ENCODE measurements at places on chromosomes 6 and 20.

DNA sequence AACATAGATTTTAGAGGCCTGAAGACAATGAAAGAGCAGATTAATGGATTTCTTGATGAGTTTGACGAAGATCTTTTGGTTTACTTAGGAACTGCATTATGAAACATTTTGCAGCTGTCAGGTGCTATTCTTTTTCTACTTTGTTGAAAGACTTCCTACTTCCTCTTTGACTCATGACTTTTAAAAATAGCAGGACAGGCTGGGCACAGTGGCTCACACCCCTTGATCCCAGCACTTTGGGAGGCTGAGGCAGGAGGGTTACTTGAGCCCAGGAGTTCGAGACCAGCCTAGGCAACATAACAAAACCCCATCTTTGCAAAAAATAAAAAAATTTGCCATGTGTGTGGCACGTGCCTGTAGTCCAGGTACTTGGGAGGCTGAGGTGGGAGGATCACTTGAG is 52.0 kb downstream of the ITCH start:
- no peak for DNase-seq

DNA sequence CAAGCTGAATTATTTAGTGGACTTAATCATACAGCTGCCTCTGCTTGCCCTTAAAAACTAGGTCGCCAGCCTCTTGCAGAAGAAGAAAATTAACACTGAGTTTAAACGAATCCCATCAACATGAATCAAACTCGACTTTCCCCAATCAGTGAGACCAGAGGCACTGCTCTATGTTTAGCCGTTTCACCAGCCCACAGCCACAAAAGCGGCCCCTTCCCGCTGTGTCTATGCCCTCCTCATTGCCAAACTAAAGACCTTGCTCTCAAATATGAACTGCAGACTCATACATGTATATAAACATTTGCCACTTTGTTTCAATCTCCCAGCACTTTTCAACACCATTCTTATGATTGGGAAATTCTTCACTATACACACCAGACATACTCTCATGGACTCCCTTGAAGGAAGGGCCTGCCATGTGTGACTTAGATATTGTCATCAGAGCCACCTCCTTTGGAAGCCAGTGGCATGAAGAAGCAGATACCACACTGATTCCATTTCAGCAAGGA is 105.8 kb upstream of the ADGRF1 start:
- no peak for DNase-seq

GRCh38 chr6:118469468-118469867 is 78.6 kb upstream of the PLN start:
- no peak for DNase-seq

DNA sequence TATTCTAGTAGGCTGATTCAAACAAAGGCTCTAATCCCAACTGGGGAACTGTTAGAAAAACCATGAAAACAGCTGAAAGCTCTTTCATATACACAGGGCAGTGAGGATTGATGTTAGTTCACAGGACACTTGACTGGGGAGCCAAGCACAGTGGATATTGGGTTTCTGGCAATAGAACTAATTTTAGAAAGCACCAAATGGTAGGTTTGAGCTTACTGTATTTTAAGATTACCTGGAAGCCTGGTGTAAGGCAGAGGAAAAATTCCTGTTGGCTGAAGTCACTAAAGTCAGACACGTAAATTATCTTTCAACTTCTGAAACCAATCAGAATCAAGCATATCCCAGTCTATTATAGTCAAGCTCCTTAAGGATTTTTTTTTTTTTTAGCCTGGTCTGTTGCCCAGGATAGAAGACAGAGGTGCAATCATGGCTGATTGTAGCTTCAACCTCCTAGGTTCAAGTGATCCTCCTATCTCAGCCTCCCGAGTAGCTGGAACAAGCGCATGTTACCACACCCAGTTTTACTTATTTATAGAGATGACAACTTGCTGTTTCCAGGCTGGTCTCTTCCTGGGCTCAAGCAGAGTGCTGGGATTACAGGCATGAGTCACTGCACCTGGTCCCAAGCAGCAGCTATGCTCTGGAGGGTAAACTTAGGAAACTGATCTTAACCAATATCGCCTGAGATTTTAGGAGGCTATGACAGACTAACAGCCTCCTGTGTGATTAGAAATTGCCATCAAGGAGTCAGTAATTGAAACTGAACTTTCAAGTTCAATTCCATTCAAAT is 32.5 kb upstream of the SYNCRIP start:
- no peak for DNase-seq

DNA sequence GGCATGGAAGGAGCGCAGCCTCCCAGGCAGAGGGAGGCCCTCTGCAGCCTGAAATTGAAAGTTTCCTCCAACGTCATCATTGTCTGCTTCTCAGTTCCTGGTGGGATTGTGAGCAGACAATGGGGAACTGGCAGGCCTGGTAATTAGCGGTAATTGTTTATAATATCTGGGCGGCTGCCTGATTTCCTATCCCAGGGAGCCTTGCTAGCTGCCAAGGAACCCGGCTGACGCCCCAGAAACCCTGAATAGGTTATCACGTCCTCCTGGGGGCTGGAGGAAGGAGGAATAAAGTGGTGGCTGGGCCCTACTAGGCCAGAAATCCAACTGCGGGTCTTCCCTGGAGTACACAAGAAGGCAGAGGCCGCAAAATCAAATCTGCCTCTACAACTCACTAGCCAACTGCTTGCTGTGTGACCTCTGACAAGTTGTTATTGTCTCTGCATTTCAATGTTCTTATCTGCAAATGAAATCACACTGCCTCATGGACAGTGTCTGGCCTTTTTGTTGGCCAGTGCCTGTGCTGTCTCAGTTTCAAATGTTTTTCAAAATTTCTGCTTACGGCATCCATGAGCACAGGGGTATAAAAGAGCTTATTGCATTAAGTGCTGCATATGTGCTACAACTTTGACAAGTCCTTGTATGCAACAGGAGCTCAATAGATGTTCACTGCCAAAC is 16.9 kb downstream of the KCNK15 start:
- no peak for DNase-seq

DNA sequence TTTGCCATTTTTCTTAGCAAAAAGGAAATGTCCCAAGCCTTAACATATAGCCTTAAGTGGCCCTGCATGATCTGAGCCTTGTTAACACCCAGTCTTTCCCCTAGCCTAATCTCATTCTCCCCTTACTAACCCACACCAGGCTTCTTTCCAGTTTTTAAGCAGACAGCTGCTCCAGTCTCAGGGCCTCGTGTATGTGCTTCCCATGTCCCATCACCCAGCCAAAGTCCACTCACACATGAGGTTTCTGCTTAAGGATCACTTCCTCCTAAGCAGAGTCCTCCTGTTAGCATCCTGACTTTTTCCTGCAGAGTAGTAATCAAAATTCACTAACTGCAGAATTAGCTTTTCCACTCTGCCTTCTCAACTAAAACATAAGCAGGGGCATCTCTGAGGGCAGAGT is 96.1 kb downstream of the SMLR1 start:
- DNase-seq, result no peak

- no peak for DNase-seq
Observed at GRCh38 chr6:148112851-148113319, 229.8 kb upstream of the SASH1 start.

DNA sequence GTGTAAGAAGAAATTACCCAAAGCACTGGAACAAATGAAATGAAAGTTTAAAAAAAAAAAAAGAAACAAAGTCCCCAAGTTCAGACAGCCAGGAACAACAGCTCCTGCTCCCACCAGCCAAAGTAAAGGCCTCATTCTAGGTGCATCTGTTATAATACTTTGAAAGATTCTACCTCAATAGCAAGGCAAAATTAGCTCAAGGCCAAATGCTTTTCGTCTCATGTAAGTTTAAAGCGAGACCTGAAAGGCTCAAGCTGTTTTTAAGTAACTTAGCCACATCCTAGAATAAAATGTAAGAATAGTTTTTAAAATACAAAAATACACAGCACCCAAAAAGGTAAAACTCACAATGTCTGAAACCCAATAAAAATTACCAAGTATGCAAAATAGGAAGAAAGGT is 64.7 kb downstream of the TASP1 start:
- no peak for DNase-seq

DNA sequence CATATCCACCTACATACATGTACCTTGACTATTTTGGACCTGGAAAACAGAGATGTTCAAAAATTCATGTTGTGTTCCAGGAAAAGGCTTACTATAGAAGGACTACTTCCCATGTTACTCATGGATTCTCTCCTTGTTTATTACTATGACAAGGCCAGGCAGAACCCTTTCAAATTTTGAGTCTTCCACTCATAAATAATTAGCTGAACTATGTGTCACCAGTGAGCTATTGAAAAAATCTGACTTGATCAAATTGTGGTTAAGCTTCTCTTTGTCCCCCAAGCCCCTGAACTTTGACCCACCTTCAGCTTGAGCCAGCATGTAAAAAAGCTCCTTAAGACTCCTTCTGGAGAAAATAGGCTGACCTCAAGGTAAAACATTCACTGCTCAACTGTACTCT is 1142.8 kb upstream of the EYS start:
- no peak for DNase-seq

GRCh38 chr20:23152308-23152892 is 66.3 kb upstream of the CD93 start:
- no peak for DNase-seq

- no peak for DNase-seq
Observed at GRCh38 chr6:35590622-35591066, 77.9 kb upstream of the TULP1 start.

DNA sequence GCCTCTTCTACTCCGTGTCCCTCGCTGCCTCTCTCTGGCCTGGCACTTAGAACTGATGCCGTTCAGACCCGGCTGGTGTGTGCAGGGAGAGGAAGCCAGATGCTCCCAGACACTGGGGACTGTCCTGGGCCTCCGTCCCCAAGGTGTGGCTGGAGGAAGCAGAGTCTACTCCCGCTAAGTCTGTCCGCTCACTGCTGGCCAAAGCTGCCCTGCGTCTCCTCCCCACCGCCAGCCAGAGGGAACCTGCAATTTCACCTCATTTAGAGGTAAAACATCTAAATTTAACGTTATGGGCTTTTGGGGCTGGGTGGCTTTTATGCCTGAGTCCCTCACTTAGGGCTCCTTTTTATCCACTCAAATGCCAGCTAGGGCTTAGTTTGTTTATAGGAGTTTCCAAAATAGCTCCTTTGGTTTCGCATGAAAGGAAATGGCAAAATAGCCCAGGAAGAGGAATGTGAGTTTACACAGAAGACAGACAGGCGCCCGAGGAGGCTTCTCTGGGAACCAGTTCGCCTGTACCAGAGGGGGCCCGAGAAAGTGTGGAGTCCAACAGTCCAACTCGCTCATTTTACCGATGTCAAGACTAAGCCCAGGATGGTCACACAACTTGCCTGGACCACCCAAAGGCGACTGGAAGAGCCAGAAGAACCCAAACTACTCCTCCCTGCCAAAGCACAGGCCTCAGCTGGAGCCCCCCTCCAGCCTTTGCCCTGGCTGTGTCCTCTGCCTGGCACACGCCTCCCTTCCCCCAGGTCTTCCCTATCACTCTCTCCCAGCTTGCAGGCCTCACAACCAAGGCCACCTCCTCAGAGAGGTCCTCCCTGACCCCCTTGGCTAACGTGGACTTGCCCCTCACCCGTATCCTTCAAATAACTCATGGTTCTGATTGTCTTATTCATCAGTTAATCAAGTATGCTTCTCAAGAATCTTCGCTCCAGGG is 54.5 kb downstream of the RIPOR3 start:
- no peak for DNase-seq

DNA sequence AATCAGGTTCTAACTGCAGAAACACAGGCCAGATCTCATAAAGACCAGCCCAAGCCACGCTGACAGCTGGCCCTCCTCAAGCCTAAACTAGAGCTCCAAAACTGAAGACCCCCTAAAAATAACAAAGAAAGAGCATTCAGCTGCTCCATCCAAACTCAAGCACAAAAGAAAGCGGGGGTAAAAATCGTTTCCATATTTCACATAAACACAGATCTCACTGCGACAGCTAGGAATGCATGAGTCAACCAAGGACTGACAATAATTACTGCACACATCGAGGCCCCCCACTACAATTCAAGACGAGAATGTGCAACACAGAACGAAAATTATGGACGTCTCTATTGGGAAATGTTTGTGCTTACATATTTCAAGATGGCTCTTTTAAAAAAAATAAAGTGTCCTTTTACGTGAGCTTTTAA is 31.1 kb downstream of the CNKSR3 start:
- no peak for DNase-seq

- peak; percentile 56 for DNase-seq
Observed at GRCh38 chr20:53162251-53162835, 190.2 kb downstream of the TSHZ2 start.

DNA sequence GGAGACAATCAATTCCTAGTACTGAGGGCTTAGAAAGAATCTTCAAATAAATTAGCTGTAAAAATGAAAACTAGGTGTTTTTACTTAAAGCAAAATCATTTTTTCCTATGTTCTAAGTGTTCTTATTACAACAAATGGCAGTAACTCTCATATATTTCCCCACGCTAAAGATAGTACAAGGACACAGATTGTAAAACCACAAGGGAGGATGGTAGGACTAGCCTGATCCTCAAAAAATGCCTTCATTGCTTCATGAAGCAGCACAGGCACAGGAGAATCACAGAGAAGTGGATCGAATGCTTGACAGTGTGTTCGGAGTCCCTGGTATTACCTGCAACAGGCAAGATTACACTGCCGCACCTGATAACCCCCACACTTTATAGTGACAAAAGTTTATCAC is 58.5 kb downstream of the SAMD3 start:
- DNase-seq, result no peak

- DNase-seq, result no peak
Observed at GRCh38 chr6:146273490-146273889, 244.6 kb downstream of the GRM1 start.

DNA sequence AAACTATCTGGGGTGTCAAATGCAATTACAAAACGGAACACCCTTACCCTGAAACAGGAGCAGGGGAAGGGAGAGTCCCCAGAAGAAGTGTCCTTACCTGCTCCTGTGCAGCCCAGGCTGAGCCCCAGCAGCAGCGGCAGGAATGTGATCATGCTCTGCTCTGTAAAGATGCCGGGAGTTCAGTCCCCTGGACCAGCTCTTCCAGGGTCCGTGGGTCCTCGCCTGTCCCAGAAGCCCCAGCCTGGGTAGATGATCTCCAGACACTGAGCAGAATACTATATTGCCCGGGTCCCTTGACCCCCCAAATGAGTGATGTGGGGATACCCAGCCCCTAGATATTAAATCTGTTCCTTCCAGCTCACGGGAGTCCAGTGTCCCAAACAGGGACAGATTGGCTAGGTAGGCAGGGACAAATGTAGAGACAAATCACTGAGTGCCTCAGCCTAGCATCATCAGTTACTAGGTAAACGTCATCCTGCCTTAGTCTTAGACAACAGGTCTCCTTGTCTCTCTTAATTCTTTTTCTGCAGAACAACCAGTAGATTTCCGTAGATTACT is at the start of gene HLA-DMB:
Gene HLA-DMB (minus strand): TSS at position 373 of the 558 bp plus-strand sequence. CDS start 221 bp downstream, at position 152.
- DNase-seq, result no peak

- no peak for DNase-seq
Observed at GRCh38 chr20:57513199-57513598, 11.7 kb downstream of the CTCFL start.

GRCh38 chr6:64128301-64129024 is 492.9 kb downstream of the PHF3 start:
- DNase-seq, result no peak

DNA sequence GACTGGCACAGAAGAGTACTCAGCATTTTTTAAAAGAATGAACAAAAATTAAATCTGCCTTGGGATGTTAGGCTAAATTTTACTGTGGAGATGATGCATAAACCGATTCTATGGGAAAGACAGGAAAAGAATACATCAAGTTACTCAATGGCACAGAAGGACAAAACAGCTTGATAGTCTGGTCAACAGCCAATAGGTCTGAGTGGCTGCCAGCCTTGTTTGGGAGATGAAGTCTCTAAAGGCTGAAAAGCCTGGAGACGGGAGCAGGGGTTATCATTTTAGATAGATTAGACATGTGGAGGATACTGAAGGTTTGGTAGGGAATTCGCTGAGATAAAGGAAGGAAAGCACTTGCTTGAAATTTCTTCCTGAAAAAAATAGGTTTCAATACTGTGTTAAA is 56.3 kb upstream of the LAMA2 start:
- DNase-seq, result no peak

- DNase-seq, result no peak
Observed at GRCh38 chr6:6659600-6660327, 71.2 kb downstream of the LY86 start.

Measured in T1000 (cell line).